Cerebellum (tissue), 4 donors: ENCODE measurements at places on chromosomes 2 and 18. TPM values are rescaled to one million over a fixed set of nuclear protein-coding genes. Genes with fewer than 3 reads are reported as not detected.

Gene ACMSD
- not detected for total RNA-seq

Gene INHBB
- total RNA-seq: 6.1 TPM

Gene SPATA3
- total RNA-seq: not detected

Gene UGT1A10
- total RNA-seq: not detected

Gene CNTNAP5
- 49.7 TPM for total RNA-seq

Gene GPR39
- 4.3 TPM for total RNA-seq

Gene SLC4A5
- 5.9 TPM for total RNA-seq

Gene PIGN
- total RNA-seq: 55.0 TPM

Gene ARL5A
- total RNA-seq: 61.3 TPM

Gene DPYSL5
- total RNA-seq: 90.2 TPM

Gene ATP5MC3
- 55.3 TPM for total RNA-seq

Gene SERPINB3
- total RNA-seq: not detected

Gene BUB1
- 20.8 TPM for total RNA-seq

Gene PTH2R
- total RNA-seq: not detected

Gene ARHGAP25
- total RNA-seq: 0.82 TPM

Gene DCDC2C
- not detected for total RNA-seq
